ENCODE measurements at places on chromosomes 7 and 10. TPM values are rescaled to one million over a fixed set of nuclear protein-coding genes. Genes with fewer than 3 reads are reported as not detected.

The AKR1C4 gene
- total RNA-seq = not detected

The ATOH7 gene
- not detected for total RNA-seq

The LLCFC1 gene
- total RNA-seq = not detected

The VSIR gene
- 1.6 TPM for total RNA-seq

The PLXDC2 gene
- total RNA-seq = 0.24 TPM

The CCL26 gene
- total RNA-seq = 0.36 TPM

The GBX1 gene
- not detected for total RNA-seq

The SLC25A40 gene
- total RNA-seq = 28.8 TPM

The WNT8B gene
- not detected for total RNA-seq

The SFTPA1 gene
- total RNA-seq = not detected

The MSANTD7 gene
- 24.6 TPM for total RNA-seq

The ANKRD2 gene
- total RNA-seq = not detected

The TRIM8 gene
- total RNA-seq = 39.3 TPM

The ACHE gene
- total RNA-seq = not detected
